ENCODE measurements at places on chromosomes 16 and 17. TPM values are rescaled to one million over a fixed set of nuclear protein-coding genes. Genes with fewer than 3 reads are reported as not detected.

DNA sequence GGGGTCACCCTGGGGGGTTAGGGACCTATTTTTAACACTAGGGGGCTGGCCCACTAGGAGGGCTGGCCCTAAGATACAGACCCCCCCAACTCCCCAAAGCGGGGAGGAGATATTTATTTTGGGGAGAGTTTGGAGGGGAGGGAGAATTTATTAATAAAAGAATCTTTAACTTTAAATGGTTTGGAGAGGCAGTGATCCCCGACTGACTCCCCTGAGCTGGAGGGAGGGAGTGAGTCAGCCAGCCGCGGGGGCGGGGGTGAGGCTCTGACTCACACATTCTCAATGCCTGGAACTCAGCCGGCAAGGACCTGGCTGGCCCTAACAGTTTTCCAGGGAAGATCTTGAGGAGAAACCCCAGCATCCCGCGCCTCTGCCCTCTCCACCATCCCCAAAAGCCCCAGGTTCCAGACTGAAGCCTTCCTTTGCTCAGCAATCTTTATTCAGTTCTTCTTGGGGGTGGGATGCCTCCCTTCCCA is 1.5 kb downstream of the HCFC1R1 start:
- H3K27me3 ChIP-seq: peaks cover 7% of the 10 kb centered on the region
- H3K36me3 ChIP-seq: peaks cover 25% of the 10 kb centered on the region
- H3K4me3 ChIP-seq: peak overlapping the region; percentile 85

- H3K27ac ChIP-seq: no peak overlapping the region
- H3K27me3 ChIP-seq: peaks cover 22% of the 10 kb centered on the region
- H3K36me3 ChIP-seq: no peaks in the 10 kb centered on the region
These were observed 591 bp downstream of the NPW start for GRCh38 chr16:2019921-2020831.

GRCh38 chr16:10949424-10949970 is 5.1 kb downstream of the CLEC16A start:
- H3K36me3 ChIP-seq: no peaks in the 10 kb centered on the region
- H3K27me3 ChIP-seq: no peaks in the 10 kb centered on the region
- H3K27ac ChIP-seq: peak overlapping the region; percentile 28
- DNase-seq: peak; percentile 80
- peaks cover 61% of the 10 kb centered on the region for H3K4me1 ChIP-seq

- H3K27ac ChIP-seq: no peak overlapping the region
- H3K36me3 ChIP-seq: no peaks in the 10 kb centered on the region
- no peaks in the 10 kb centered on the region for H3K4me1 ChIP-seq
- no peak overlapping the region for H3K4me3 ChIP-seq
- H3K27me3 ChIP-seq: peaks cover 14% of the 10 kb centered on the region
These were observed 90.4 kb downstream of the TMEM100 start for GRCh38 chr17:55632236-55632635.

- H3K4me3 ChIP-seq: no peak overlapping the region
- H3K27ac ChIP-seq: no peak overlapping the region
- no peak for DNase-seq
- H3K4me1 ChIP-seq: peaks cover 43% of the 10 kb centered on the region
These were observed 113.3 kb downstream of the IRF8 start for GRCh38 chr16:86012221-86012620.

- no peaks in the 10 kb centered on the region for H3K4me1 ChIP-seq
- H3K36me3 ChIP-seq: no peaks in the 10 kb centered on the region
- H3K27ac ChIP-seq: no peak overlapping the region
- no peak for DNase-seq
- H3K27me3 ChIP-seq: no peaks in the 10 kb centered on the region
These were observed 241.8 kb upstream of the CIBAR2 start for GRCh38 chr16:85353839-85354685.

- peaks cover 59% of the 10 kb centered on the region for H3K36me3 ChIP-seq
- peak overlapping the region; percentile 90 for H3K27ac ChIP-seq
- H3K27me3 ChIP-seq: no peaks in the 10 kb centered on the region
- peak; percentile 92 for DNase-seq
- peaks cover 86% of the 10 kb centered on the region for H3K4me1 ChIP-seq
These were observed 23.4 kb downstream of the GJD3 start for GRCh38 chr17:40340880-40341807.

- DNase-seq: no peak
- H3K4me1 ChIP-seq: no peaks in the 10 kb centered on the region
- H3K36me3 ChIP-seq: no peaks in the 10 kb centered on the region
- peaks cover 2% of the 10 kb centered on the region for H3K27me3 ChIP-seq
- no peak overlapping the region for H3K4me3 ChIP-seq
These were observed 107.9 kb downstream of the RAP1GAP2 start for GRCh38 chr17:2904135-2904534.

DNA sequence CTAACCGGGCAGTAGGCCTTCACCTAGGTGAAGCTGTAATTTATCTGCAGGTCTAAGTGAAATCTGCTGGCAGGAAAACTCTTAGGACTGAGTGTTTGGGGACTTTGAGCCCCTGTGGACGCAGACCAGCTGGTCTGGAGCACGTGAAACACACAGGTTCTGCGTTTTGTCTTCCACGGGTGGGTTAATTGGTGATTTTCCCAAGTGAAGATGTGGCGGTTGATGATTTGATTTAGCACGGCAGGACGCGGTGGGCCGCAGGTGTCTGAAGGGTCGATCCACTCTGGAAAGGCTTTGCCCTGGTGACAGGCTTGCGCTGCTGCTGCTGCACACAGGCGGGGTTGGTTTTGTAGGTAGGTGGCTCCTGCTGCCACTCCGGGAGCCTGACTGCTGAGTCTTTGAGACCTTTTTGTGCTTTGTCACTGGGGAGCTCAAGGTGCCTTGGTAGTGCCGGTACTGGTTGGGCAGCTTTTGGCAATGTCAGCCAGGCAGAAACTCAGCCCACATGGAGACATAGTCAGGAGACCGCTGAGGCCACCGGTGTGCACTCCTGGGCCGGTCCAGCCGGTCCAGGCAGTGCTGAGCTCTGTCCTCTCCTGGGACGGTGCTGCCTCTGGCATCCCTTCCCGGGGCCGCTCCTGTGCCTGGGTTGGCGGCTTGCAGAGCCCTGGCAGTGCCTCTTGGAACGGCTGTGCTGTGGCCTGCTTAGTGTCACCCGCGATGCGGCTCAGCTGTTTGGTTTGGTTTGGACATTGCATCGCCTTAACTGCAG is 2.3 kb downstream of the BAIAP2 start:
- H3K4me1 ChIP-seq: peaks cover 13% of the 10 kb centered on the region
- H3K36me3 ChIP-seq: no peaks in the 10 kb centered on the region
- H3K27me3 ChIP-seq: peaks cover 37% of the 10 kb centered on the region
- no peak for DNase-seq
- H3K27ac ChIP-seq: no peak overlapping the region

- H3K27me3 ChIP-seq: no peaks in the 10 kb centered on the region
- peak overlapping the region; percentile 98 for H3K27ac ChIP-seq
- peak overlapping the region; percentile 52 for H3K4me3 ChIP-seq
- peaks cover 92% of the 10 kb centered on the region for H3K4me1 ChIP-seq
- peak; percentile 83 for DNase-seq
- H3K36me3 ChIP-seq: peaks cover 60% of the 10 kb centered on the region
These were observed 145.0 kb downstream of the CCDC182 start for GRCh38 chr17:57600074-57600473.

The CX3CL1 gene
- total RNA-seq: not detected

The DPEP3 gene
- not detected for total RNA-seq
